ENCODE measurements at places on chromosomes 3 and 15.

- peak; percentile 64 for DNase-seq
Observed at GRCh38 chr3:115986555-115987207, 363.4 kb downstream of the GAP43 start.

- DNase-seq = no peak
Observed at GRCh38 chr3:132840201-132840700, 118.0 kb upstream of the NPHP3 start.

DNA sequence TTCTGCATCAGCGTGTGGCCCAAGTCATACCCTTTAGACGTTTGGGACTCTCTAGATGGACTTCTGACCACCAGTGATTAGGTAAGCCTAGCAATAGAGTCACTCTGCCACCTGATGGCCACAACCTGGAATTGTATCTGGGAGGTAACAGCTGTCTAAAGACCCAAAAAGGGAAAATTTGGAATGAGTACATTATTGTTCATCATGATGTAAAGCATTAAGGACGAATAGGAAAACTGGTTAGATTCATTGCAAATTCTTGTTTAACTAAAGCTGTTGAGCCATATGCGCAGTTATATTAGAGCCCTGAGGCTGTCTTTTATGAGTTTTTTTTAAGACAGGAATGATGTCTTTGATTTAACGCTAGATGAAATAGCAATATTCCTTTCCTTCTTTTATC, 63.6 kb downstream of the FAM81A start:
- no peak for DNase-seq

DNA sequence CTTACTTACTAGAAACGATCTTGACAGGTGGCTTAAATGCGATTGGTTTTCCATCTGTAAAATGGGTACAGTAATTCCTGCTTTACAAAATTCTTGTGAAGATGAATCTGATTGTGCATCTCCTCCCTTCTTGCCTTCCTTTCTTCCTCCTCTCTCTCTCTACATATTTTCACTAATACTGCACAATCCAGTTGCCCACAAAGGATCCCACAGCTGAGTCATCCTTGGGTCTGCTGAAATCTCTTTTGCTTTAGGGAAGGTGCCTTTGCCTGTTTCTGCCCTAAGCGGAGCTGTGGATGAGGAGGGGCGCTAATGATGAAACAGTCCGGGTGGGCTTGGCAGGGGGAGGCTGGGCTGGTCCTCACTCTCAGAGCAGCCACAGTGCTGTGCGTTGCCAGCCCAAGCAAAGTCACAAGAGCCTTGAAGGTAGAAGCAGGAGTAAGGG, 46.1 kb downstream of the AMOTL2 start:
- DNase-seq = no peak
